ENCODE measurements at places on chromosomes 16 and 17.

GRCh38 chr16:88430524-88431446 lies 22.3 kb upstream of the ZFPM1 start:
- DNase-seq = no peak

DNA sequence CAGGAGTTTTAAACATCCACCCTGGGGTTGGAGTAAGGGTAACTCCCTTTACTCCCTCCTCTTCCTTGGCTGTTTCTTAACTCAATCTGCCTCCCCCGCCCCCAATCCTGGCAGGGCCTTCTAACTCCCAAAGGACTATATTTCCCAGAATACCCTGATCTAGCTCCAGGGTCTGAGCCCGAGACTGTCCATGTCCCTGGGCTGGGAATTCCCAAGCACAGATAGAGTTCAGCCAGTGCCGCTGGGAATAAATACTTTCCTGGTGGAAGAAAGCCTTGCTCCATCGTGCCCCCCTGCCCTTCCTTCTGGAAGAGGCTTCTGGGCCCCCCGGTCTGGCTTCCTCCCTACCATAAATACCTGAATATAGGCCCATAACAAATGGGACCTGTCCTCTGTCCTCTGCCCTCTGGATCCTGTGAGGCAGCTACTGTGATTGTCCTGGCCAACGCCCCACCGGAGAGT lies 10.2 kb downstream of the BAHCC1 start:
- DNase-seq = no peak

DNA sequence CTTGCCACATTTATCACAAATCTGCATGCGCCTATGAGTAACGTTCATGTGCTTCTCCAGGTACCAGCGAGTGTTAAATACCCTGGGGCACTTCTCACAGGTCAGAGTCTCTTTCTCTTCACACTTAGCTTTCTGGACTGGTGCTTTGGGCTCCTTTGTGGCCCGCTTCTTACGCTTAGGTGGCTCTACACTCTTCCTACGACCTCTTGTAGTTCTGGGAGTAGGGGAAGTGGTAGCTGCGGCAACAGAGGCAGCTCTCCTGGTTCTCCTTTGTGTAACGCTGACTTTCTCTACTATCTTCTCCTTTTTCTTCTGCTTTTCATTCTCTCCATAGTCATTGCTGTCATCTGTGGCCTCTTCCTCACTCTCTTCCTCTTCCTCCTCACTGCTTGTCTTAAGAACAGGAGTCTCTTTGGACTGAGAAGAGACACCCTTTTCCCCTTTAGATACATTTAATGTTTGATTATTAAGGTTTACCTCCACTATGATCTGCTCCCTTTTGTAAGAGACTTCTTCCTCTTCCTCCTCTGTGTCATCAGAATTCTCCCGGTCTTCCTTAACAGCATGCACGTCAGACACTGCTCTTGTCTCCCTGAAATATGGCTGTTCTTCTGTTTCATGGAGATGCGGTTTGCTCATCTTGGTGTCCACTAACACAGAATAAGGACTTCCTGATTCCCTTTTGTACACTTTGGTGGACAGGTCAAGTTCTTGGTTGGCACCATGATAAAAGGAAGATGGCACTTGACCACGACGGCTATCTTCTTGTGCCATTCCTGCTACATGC lies 45.0 kb downstream of the ZNF652 start:
- DNase-seq = peak; percentile 67

GRCh38 chr16:87057211-87057881 lies 259.8 kb downstream of the C16orf95 start:
- no peak for DNase-seq

DNA sequence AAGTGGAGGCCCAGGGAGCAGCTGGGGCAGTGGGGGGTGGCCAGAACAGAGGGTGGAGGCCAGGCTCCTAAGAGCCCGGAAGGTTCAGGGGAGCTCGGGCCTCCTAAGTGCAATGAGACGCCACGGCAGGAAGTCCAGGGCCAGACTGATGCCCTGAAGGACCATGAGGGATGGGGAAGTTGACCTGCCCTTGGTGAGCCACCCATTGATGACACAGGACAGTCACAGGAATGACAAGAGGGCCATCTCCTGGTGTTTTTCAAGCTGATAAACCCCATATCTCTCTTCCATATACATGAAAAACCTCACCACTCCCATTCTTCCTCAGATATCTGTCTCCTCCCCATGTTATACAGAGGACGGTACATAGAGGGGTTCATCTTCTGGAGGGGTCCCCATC lies 5.8 kb upstream of the MRPL58 start:
- DNase-seq = no peak

- no peak for DNase-seq
Observed at GRCh38 chr16:88591577-88592021, 21.4 kb downstream of the ZC3H18 start.

- peak; percentile 50 for DNase-seq
Observed at GRCh38 chr16:1188432-1189189, 35.7 kb downstream of the CACNA1H start.

DNA sequence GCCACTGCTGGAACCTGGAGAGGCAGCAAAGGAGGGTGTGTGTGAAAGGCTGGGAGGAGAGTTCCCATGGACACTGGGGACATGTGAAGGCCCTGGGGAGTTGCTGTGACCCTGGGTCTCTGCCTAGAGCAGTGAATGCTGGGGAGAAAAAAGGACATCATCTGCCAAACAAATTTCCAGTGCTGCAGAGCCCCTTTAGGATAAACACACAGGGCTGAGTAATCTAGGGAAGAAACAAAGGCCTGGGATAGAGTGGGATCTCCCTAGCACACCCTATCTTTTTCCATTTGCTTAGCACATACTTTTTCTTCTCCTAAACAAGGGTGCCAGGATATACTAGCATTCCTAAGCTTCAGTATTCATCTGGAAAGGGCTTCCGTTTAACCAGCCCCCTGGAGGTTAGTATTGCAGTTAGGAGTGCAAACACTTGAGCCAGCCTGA lies 3.3 kb upstream of the HIGD1B start:
- DNase-seq = no peak

DNA sequence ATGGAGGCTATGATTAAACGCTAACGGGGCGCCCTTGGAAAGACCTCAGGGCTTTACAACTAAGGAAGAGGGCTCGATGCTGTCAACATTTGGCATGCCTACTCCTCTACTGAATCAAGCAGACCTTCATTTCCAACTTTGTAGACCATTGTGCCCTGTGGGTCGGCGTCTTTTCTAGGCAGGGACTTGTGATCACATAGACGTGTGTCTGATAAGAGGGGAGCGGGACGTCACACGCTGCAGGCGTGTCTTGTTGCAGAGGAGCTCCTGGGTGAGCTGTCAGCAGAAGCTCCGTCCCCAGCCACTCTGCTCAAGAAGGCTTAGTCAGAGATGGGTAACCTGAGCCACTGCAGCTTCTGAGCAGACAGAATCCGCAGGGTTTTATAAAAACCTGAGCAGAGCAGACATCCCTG lies 2.8 kb downstream of the MAPK8IP3 start:
- no peak for DNase-seq

Measured in Caki2 (cell line).